ENCODE measurements at places on chromosomes 5 and 9. TPM values are rescaled to one million over a fixed set of nuclear protein-coding genes. Genes with fewer than 3 reads are reported as not detected.

The PLPPR1 gene
- not detected for total RNA-seq

The FOXD4L6 gene
- not detected for total RNA-seq

The RASEF gene
- 0.03 TPM for total RNA-seq

The DNM1 gene
- total RNA-seq: 6.1 TPM

The GADD45G gene
- total RNA-seq: 47.6 TPM

The C5orf46 gene
- total RNA-seq: 2.4 TPM

The PTAR1 gene
- total RNA-seq: 24.2 TPM

The ANXA2R gene
- 0.84 TPM for total RNA-seq

The NFIL3 gene
- total RNA-seq: 21.3 TPM

The ORM2 gene
- not detected for total RNA-seq

The CCNJL gene
- 10.2 TPM for total RNA-seq

The SLC25A2 gene
- not detected for total RNA-seq

The LEAP2 gene
- total RNA-seq: 1.1 TPM

The EIF4E1B gene
- total RNA-seq: not detected

The OBP2B gene
- not detected for total RNA-seq

The SLC6A19 gene
- not detected for total RNA-seq

The ZNF354C gene
- 4.7 TPM for total RNA-seq

The NAIP gene
- 5.5 TPM for total RNA-seq

The MLANA gene
- not detected for total RNA-seq

The GABBR2 gene
- total RNA-seq: 0.38 TPM
